GM23338 (cell line): ENCODE measurements at places on chromosomes 6 and 20. TPM values are rescaled to one million over a fixed set of nuclear protein-coding genes. Genes with fewer than 3 reads are reported as not detected.

Gene LPA
- 0.17 and 0.27 TPM in 2 replicates for total RNA-seq

Gene HLA-F
- 4.4 and 4.8 TPM in 2 replicates for total RNA-seq

DNA sequence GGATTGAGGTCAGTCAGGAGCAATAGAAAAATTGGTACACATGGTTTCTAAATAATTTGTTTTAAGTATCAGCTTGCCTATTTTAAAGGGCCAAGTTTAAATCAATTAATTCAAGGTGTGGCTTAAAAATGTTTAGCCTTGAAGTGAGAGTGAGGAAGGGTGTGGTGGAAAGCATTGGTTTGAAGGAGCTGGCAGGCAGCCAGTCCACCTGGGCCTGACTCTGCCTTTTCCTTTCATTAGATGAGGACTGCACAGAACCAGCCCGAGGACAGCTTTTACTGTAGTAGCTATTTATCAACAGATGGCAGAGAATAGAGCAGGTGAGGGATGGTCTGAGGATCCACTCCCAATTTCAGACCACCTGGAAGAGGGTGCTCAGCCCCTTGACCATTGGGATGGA, 42.4 kb downstream of the DHX35 start:
- no peak for DNase-seq

Gene MCCD1
- total RNA-seq: not detected in 2 replicates

Gene GPR63
- 19.3 and 19.6 TPM in 2 replicates for total RNA-seq

GRCh38 chr20:5833309-5833941, 83.2 kb downstream of the SHLD1 start:
- no peak for DNase-seq
